ENCODE measurements at places on chromosomes 11 and 22.

GRCh38 chr11:77999446-78000030 lies 5.1 kb upstream of the INTS4 start:
- DNase-seq: no peak

DNA sequence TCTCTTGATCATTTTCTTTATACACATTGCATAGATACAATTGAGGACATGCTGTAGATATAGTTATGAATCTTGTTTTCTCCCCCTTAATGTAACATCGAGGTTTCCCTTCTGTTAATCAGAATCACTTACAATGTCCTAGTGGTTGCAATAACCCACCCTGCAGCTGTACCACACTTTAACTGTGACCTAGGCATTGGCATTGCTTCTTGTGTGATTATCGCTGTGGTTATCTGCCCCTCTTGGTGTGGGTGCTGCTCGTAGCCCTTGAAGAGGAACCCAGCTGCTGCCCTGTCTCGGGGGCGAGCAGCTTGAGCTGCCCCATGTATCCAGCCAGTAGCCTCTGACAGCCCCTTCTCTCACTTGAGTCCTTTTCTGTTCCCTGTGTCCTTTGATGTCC lies 1.5 kb downstream of the DGAT2 start:
- DNase-seq: no peak

DNA sequence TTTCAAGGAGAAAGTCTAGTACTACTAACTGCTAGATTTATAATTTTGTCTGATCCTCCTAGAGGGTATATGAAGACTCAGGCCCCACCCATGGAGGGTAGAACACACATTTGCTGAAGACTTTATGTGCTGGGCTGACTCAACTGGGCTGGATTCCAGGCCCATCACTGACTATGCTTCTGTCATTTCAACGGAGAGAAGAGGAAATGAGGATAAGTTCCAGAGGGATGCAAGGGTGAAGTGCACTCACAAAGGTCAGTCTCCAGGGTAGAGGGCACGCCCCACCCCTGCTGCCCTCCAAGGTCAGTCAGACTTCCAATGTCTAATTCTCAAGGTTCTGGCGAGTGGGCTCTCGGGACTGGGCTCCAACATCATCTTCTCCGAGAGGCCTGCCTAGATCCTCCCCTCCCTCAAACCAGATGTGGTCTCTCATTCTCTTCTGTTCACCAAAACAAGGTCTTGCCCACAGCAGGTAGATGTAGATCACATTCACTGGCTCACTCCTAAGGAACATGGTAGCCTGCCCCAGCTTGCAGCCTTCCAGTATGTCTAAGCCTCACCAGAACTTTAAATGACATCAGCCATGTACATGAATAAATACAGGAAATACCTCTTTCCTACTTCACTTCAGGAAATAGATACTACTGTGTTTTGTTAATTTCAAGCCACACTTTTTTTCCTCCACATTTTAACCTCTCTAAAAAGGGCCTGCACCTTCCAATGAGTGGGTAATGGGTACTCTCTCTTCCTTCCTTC lies 7.3 kb upstream of the C11orf86 start:
- DNase-seq: no peak

DNA sequence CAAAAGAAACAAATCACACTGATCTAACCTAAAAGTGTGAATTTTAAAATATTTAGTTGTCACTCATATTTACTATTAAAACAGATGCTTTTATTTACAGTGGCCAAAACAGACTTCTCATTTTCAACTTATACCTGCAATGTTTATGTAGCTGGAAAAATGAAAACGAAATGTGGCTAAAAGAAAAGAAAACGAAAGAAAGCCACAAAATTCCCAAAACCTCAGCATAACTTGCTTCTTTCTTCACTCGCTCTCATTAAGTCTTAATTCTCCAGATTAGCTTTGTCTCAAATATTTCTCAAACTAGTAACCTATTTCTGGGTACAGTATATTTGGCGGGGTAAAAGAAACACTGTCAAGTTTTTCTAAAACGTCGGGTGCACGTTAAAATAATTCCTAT lies 693 bp downstream of the CSTF3 start:
- no peak for DNase-seq

GRCh38 chr11:112864672-112865071 lies 96.5 kb upstream of the NCAM1 start:
- no peak for DNase-seq

DNA sequence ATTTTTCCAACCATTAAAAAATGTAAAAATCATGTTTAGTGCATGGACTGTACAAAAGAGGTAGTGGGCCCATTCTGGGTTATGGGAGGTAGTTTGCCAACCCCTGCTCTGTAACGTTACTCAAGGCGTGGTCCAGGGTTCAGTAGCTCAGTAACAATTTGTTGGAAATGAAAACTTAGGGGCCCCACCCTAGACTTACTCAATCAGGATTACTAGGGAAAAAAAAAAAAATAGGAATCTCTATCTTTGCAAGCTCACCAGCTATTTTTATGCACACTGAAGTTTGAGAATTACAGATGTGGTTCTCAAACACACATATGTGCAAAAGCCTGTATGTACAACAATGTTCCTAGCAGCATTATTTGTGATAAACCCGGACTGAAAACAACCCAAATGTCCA lies 17.3 kb upstream of the LMO2 start:
- no peak for DNase-seq

GRCh38 chr11:109343242-109343641 lies 78.7 kb upstream of the C11orf87 start:
- DNase-seq: no peak

GRCh38 chr11:131763193-131763890 lies 392.9 kb downstream of the NTM start:
- DNase-seq: no peak

GRCh38 chr22:45537734-45538181 lies 35.1 kb downstream of the FBLN1 start:
- peak; percentile 86 for DNase-seq

- DNase-seq: no peak
These were observed 6.5 kb upstream of the CYB5R3 start for GRCh38 chr22:42655693-42656092.

DNA sequence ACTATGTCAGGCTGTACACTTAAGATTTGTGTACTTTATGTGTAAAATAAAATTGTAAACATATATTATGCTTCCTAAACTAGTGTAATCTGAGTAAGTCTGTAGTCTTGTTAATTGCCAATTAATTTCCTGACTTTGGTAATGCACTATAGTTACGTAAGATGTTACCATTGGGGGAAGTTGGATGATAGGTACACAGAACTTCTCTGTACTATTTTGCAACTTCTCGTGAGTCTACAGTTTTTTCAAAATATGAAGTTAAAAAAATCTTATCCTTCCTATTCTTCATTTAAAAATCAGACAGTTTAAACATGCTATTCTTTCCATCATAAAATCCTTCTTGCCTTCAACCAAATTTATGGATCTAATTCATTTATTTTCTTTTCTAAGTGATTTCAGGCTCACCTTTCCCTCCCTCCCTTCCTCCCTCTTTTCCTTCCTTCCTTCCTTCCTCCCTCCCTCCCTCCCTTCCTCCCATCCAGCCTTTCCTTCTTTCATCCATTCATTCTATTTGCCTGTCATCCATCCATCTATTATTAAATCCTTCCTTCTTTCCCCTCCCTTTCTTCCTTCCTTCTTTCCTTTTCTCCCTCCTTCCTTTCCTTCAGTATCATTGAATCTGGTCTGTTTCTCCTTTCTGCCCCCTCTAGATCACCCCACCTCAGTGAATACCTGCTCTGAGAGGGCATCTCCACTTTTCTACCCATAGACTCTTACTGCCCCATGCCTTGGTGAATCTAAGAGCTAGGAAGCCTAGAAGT lies 22.1 kb upstream of the ASCC2 start:
- peak; percentile 7 for DNase-seq

DNA sequence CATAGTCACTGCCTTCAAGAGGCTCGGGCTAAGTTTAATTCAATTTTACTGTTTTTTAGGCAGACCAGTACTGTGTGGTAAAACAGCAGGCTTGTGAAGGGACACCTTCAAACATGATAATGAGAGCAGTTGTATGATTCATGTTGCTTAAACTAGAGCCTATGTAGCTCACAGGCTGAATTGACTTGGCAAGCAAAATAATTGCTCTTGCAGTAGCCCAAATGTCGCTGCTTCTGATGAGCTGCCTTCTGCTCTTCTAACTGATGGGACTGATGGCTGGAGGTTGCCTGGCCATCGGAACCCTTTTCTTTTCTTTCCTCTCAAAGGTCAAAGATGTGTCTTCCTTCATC lies 137.6 kb downstream of the MAML2 start:
- DNase-seq: no peak

GRCh38 chr22:41659941-41660340 lies 28.7 kb downstream of the SNU13 start:
- peak; percentile 24 for DNase-seq

GRCh38 chr11:128670631-128671030 lies 23.2 kb upstream of the FLI1 start:
- DNase-seq: no peak

All from coronary artery (tissue), 2 donors.